NT2/D1 (cell line): ENCODE measurements at places on chromosomes 6 and 20.

- no peak for DNase-seq
These were observed 2.6 kb downstream of the NSFL1C start for GRCh38 chr20:1463971-1464570.

GRCh38 chr6:42963855-42964605, 3.5 kb downstream of the GNMT start:
- peak; percentile 35 for DNase-seq

GRCh38 chr6:111263837-111264236, 176.5 kb downstream of the SLC16A10 start:
- no peak for DNase-seq

DNA sequence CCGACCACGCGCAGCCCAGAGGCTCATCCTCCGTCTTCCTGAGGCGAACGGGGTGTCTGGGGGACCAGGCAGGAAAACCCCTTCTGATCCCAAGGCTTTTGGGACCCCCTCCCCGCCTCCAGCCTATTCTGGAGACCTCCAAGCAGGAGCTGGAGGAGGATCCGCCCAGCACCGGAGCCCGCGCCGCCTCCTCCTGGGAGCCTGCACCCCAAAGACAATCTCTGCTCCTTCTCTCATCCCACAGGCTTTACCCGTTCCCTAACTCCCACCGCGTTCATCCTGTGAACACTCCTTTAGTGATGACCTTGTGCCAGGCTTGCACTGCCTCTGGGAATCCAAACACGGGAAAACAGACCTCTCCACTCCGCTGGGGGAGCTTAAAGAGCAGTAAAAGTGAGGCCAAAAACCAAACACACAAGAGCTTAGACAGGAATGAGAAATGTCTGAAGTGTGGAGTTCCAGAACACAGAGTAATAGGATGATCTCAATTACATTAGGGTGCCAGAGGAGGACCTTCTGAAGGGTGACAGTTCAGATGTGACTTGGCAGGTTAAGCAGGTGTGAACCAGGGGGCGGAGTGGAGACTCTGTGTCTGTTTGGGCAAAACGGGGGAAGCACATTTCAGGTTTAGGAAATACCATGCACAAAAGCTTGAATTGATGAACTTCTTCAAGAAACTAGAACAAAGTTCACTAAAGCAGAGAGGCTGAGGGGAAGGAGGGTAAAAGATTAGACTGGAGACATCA, 7.6 kb downstream of the HLA-DRB5 start:
- DNase-seq: no peak

- DNase-seq: no peak
These were observed 101.6 kb downstream of the ATXN1 start for GRCh38 chr6:16659466-16660156.

DNA sequence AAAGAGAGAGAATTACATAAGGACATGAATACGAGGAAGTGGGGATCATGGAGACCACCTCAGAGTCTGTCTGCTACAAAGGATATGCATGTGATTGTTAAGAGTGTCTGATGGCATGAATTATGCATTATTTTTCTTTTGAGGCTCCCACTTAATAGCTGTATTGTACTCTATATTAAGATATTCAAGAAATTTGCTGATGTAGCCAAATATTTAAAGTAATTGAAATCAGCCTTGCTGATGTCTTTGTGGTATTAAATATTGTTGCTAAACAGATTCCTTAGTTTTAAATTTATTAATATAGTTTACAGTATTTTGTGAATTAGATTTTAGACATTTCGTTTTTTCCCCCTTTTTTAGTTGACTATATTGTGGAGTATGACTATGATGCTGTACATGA, 25.3 kb downstream of the CD2AP start:
- no peak for DNase-seq

DNA sequence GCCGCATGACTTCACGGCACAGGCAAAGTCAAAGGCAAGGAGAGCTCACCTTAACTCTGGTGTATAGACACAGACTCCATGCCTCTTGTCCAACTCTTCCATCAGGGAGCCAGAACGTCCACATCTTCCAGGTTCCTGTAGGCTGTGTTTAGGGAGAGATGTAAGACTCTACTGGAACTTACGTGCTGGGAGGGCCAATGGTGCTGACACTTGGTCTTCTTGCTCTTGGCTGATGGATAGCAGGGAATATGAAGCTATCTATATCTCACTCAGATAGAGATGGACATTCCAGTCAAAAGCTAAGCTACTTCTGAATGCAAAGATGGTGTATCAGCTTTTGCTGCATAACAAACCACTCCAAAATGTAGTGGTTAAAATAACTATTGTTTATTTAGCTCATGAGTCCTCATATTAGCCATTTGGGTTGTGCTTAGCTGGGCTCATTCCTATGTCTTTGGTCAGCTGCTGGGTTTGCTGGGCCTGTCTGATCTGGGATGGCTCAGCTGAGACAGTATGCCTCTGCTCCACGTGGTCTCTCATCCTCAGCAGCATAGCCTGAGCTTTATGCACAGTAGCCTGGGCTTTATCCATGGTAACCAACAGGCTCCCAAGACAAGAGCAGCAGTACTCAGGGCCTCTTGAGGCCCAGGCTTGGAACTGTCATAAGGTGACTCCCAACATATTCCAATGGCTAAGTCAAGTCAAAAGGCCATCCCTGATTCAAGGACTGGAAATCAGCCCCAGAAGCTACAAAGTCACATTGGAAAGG, 111.6 kb downstream of the SNX5 start:
- DNase-seq: no peak

DNA sequence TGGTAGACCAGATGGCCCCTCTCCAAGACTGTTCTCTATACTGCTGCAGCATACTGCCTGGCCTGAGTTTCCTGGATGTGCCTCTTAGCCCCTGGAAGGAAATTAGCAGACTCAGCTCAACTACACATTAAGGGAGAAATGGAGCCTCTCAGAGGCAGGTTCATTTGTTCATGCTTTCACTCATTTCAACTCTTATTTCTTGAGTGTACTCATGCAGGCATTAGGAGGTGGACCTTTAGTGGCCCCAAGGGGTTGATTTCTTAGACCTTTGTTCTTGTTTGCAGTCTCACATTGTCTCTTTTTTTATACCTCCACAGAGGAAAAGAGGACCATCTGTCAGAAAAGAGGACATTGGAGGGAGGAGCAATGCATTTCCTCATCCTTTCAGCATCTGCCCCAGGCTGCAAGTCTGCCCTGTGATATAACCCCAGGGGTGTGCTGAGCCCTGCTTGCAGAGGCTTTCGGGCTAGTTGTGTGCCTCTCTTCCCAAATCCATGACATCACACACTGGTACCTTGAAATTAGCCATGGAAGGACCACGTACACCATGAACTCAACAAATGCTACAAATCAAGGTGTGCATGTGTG, 456.2 kb downstream of the CD83 start:
- DNase-seq: no peak

- DNase-seq: peak; percentile 3
These were observed 132.3 kb downstream of the RALGAPA2 start for GRCh38 chr20:20580139-20580538.

GRCh38 chr6:152338335-152339125, 298.6 kb downstream of the SYNE1 start:
- DNase-seq: no peak

DNA sequence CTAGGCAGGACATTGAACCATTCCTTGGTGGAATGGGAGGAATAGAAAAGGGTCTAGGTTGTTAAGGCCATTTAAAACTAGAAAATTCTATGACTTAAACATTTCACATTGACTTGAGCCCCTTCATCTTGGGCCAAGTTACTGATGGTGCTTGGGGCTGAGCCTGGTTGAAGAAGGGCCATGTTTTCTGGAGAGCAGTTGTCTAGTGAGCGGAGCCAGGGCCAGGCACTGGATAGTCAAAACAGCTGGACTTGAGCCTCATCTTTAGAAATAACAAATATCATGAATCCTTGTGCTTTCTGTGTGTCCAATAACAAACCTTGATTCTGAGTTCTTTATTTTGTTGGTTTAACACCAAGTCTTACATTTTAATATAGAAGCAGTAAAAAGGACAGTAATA, 134.6 kb upstream of the TCF21 start:
- no peak for DNase-seq

- no peak for DNase-seq
These were observed 8.5 kb downstream of the LRRC1 start for GRCh38 chr6:53803081-53803860.

- no peak for DNase-seq
These were observed 7.0 kb downstream of the CEP250 start for GRCh38 chr20:35462351-35462750.

DNA sequence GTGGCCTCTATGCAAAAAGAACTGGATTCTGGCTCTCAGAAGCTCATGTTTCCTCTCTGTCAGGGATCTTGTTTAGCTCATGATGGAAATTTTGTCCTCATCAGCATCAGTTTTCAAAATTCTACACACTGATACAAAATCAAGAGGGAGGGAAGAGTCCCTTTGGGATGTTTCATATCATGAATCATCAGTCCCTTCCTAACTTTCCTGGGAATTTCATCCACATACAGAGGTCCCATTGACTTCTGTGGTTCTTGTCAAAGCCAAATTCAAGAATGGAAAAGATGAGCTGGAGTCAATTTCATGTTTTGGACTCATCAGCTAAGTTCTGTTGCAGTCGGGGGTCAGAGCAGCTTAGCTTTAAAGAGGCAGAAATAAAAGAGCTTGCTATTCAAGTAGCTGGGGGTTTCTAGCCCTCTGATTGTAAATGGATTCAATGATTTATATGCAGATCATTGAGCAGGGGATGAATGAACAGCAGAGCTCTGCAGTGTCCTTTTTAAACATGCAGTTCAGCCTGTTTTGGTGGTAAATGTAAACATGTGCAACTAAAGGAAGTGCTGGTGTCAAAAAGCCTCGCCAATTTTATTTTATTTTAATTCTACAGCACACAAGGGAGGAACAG, 21.3 kb upstream of the TMEM14A start:
- DNase-seq: no peak

DNA sequence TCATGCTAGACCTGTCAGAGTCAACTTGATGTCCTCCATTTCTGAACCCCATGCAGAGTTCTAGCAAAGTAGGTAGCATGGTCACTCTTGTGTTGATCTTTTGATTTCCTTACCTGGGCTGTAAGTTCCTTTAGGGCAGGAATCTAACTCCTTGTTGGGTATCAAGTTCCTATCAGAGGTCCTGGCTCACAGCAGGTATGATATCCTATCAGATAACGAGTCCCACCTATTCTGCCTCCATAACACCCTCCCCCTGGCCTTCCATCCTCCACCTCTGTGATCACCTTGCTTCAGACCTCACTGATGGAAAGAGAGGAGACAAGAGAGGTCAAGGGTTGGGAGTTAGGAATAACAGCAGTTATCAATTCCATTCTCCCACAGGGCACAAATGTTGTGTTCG, 76.1 kb downstream of the CDC40 start:
- DNase-seq: no peak

GRCh38 chr6:170207586-170208181, 83.2 kb downstream of the DLL1 start:
- DNase-seq: no peak

GRCh38 chr6:8177721-8178120, 75.4 kb upstream of the EEF1E1 start:
- DNase-seq: no peak

DNA sequence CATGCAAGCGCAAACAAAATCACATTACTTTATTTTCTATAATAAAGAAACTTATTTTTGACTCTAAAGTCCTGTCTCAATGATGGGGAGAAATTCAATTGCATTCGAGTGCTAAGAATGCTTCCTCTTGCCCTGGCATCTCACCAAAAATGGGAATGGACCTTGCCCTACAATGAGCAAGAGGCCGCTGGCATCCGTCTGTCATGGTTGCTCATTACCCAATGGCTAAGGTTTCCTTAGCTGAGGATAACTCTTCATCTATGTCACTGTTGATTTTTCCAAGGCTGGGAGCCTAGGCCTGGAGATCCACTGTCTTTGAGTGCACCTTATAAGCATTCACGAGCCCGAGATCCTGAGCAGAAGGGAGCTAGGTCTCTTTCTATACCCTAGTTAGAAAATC, 471.3 kb upstream of the NRSN1 start:
- no peak for DNase-seq

DNA sequence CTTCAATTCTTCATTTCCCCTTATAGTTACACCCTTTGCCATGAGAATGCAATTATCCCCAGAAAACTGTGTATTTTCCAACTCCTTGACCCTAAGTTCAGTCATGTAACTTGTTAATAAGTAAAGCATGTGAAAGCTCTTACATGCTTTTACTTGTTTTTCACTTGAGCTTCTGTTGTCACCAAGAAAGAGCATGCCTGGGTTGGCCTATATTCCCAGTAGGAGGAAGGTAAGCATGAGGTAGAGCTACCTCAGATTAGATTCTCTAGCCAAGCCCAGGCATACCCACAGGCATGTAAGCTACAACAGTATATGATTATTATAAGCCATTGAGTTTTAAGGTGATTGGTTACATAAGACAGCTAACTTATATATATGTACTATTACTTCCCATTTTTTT, 101.7 kb upstream of the SMLR1 start:
- DNase-seq: no peak

- DNase-seq: no peak
These were observed 178.5 kb downstream of the FRK start for GRCh38 chr6:115882174-115882573.

DNA sequence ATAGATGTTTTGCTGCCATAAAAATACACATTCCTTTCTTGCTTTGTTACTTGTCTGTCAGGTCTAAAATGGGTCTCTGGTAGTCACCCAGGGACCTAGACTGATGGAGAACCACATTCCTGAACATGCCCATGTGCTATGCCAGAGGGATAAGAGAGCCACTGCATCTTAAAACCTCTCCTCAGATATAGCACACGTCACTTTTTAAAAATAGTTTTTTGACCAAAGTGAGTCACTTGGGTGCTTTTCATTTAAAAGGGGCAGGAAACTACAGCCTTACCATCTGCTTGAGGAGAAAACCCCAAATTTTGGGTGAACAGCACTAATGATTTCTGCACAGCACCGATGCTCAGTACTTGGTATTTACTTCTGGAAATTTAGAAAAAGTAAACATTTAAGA, 197.8 kb downstream of the OGFRL1 start:
- no peak for DNase-seq

DNA sequence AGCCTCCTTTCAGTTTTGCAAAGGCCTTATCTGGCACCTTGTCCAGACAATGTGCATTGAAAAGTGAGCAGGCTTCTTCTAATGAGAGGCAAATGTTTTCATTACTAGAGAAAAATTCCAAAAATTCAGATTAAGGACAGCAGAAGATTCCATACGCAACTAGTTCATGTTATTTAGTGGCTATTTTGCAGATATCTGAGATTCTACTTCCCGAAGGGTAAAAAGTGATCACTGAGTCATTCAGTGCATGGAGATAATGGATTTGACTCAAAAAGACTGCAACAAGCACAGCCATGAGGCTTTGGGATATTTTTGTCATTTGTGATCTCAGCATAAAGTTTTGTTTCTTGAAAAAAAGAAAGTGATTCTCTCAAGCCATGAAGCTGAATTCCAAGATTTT, 29.9 kb downstream of the METTL24 start:
- no peak for DNase-seq

- DNase-seq: no peak
These were observed 69.5 kb downstream of the MRAP2 start for GRCh38 chr6:84103029-84103428.

DNA sequence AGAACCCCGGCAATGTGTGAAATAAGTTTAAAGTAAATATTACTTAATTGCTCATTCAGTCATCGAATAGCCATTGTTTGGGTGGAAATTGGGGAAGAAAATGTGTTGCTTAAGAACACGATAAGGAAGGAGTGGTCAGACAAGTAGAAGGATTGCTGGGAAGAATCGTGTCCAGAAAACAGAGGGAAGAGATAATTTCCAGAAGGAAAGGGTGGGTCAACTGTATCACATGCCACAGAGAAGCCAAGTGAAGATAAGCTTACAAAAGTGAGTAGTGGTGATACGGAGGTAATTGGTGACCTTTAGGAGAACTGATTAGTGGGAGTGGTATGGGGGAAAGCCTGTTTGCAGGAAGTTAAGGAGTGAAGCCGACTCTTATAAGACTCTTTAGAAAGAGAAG, 306.2 kb downstream of the SOX4 start:
- no peak for DNase-seq
